ENCODE measurements at places on chromosomes 1 and 21.

GRCh38 chr1:77263708-77264107, 18.1 kb upstream of the AK5 start:
- no peak for DNase-seq

GRCh38 chr1:205930195-205930577, 13.1 kb downstream of the SLC26A9 start:
- DNase-seq: no peak

- DNase-seq: no peak
Measured at GRCh38 chr1:114482585-114482984, 28.4 kb downstream of the TRIM33 start.

DNA sequence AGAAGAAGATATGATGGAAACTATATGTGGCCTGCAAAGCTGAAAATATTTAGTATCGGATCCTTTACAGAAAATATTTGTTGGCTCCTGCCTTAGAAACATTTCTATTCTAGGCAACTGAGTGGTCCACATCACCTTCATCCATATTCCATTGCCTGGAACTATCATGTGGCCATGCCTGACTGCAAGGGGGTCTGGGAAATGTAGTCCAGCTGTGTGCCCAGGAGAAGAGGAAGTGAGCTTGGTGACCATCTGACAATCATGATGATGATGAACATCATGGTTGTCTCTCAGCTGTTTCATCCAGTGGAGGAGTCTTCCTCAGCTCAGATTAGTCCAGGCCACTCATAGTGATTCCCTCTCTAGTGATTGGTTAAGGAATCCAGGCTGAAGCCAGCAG, 61.8 kb upstream of the IFNLR1 start:
- no peak for DNase-seq

- peak; percentile 42 for DNase-seq
Measured at GRCh38 chr1:181704546-181704945, 221.2 kb downstream of the CACNA1E start.

- DNase-seq: no peak
Measured at GRCh38 chr1:205127646-205128045, 5.9 kb upstream of the RBBP5 start.

DNA sequence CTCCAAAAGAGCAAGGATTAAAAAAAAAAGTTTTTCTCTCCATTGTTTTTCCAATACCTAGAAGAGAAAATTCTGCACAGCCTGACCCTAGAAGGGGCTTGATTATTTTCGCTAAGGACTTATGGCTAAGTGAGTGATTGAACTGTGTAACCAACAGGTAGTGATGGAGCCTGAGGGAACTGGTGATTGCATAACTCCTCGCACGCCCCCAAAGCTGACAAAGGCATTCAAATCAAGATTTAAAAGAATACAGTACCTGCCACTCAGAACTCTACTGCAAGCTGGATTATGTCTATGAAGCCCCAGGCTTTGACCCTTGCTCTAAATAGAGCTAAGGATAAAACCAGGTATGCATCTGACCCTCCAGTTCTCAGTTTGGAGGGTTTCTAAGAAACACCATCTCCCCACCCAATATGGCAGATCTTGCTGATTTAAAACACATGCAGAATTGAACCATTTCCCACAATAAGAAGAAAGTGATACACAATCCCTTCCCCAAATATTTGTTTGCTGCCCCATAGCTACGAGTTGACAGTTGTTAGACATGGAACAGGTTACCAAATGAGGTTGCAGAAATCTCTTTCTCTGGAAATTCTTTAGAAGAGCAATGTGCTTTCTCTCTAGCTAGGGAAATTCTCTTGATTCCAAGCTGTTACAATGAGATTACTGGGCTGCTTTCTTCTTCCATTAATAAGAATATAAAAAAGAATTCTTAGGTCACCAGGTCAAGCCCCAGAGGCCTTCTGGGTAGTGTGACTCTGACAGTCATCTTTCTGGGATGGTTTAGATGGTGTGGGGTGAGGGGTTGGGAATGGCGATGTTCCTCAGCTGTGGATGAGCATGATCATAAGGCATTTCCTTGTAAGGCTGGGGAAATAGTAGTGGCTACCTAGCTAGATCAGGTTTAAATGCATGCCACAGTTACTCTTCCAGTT, 35.1 kb downstream of the FGGY start:
- DNase-seq: no peak

- DNase-seq: no peak
Measured at GRCh38 chr1:63880958-63881576, 107.2 kb downstream of the ROR1 start.

GRCh38 chr1:11473491-11474034, 5.4 kb upstream of the DISP3 start:
- DNase-seq: no peak

- peak; percentile 59 for DNase-seq
Measured at GRCh38 chr1:43554444-43554992, 23.8 kb downstream of the PTPRF start.
